ENCODE measurements at places on chromosomes 11 and 22.

- peak; percentile 48 for DNase-seq
Observed at GRCh38 chr11:114340311-114341131, 44.3 kb downstream of the NNMT start.

GRCh38 chr11:2883979-2884815, 1.4 kb downstream of the CDKN1C start:
- DNase-seq, result no peak

GRCh38 chr22:42425989-42426355, 6.2 kb downstream of the NFAM1 start:
- no peak for DNase-seq

DNA sequence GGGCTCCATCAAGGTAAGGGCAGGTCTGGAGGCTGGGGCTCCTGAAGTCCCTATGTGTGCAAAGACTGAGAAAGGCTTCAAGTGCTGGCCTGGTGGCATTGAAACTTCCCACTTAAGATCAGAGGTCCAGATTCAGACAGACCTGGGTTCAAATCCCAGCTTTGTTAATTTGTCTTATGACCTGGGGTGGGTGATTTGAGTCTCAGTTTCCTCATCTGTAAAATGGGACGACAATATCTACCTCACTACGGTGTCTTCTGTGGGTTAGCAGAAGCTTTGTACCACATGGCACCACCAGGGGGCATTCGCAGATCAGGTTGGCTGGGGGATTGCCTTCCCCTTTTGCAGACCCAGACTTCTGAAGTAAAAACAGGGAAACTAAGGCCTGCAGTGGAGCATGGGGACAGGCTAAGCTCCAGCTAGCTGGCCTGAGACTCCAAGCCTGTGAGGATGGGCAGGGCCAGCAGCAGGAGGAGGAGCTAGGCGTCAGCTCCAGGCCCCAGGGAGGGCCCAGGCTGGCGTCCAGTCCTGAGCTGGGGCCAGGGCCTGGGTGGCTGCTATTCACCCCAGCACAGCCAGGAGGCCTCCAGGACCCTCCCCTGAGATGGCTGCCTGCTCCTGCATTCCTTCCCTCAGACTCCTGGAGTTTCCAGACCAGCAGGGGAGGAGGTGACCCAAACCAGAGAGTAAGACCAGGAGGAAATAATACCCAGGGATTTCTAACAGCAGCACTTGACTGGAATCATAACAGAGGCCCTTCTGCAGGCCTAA, 1.5 kb downstream of the CASTOR1 start:
- peak; percentile 82 for DNase-seq

GRCh38 chr11:128525411-128526243, 61.7 kb downstream of the ETS1 start:
- DNase-seq, result no peak

DNA sequence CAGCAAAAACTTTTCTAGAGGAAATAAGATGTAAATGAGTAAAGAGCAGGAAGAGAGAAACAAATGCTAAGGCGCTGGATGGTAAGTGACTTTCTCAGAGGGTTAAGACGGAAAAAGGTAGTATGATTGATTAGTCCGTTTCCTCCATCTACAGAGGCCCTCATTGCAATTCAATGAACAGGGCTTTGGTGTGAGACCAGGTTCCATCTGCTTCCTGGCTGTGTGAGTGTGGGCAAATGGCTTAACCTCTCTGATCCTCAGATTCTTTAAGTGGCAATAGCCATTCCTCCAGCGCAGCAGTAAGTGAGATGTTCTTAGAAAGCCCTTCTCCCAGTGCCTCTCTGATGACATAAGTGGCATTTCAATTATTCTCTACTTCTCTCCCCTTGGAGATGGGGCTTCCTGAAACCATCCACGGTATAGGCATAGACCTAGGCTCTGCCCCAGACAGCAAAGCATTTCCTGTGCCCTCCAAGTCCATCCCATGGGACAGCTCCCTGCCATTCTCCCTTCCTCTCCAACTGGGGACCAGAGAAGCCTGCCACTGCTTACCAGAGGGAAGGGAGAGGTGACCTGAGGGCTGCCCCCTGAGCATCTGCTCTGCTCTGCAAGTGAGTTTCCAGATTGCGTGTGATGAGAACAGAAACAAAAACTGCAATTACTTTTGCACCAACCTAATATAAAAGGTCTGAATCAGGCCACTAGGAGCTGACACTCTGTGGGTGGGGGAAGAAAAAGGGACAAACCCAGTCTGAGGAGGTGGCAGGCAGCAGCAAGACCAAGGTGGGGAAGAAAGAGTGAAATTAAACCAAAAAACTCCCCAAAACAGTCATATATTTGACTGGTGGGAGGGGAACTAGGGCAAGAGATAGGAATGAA, 12.7 kb upstream of the CD44 start:
- DNase-seq, result no peak

GRCh38 chr11:83044958-83045712, 26.6 kb downstream of the RAB30 start:
- DNase-seq, result no peak

- no peak for DNase-seq
Observed at GRCh38 chr11:95593111-95593510, 196.5 kb downstream of the FAM76B start.

DNA sequence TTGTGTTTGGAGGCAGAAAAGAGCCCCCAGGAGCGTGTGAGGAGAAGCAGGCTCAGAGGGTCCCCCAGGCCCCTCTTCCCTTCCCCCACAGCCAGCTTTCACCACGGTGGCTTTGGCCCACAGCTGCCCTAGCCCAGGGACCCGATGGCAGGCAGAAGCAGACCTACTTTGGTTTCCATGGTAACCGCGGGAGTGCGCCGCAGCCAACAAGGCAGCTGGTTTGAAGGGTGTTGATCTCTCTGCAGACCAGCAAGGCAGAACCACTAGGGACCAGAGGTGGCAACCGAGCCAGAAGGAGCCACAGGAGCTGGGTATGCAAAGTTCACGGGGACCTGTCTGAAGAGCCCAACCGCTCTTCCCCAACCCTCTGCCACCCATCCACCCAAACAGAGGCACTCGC, 69.4 kb downstream of the BUD13 start:
- no peak for DNase-seq

DNA sequence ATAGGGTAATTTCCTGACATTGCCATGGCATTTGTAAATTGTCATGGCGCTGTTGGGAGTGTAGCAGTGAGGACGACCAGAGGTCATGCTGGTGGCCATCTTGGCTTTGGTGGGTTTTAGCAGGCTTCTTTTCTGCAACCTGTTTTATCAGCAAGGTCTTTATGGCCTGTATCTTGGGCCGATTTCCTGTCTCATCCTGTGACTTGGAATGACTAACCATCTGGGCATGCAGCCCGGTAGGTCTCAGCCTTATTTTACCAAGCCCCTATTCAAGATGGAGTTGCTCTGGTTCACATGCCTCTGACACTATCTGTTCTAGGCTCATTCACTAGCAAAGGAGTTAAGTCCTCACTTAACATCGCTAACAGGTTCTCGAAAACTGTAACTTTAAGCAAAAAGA, 1374.2 kb downstream of the FAM181B start:
- no peak for DNase-seq

GRCh38 chr11:69392104-69392653, 89.3 kb upstream of the LINC01488 start:
- no peak for DNase-seq

DNA sequence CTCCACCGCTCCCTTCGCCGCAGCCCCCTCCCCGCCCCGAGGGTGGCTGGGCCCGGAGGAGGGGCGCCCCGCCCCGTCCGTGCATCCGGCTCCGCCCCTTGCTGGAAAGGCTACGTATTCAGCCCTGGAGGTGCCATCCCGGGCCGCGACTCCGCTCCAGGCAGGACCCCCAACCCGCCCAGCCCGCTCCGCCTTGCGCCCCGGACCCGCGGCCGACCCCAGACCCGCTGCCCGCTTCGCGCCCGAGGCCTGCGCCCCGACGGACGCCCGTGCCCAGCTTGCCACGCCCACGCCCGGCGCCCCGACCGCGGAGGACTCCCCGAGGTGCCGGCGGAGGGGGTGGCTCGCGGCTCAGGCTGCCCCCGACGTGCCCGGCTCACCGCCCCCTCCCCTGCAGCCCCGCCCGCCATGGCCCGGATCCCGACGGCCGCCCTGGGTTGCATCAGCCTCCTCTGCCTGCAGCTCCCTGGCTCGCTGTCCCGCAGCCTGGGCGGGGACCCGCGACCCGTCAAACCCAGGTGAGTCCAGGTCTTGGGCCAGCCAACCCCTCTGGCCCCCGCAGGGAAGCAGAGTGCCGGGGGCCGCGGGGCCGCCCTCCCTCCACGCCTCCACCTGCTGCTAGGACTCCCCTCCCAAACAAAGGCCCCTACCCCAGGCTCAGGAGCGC, at the start of gene ADM2:
ADM2 (plus strand) TSS at position 104 of the 667 bp plus-strand sequence; CDS start at position 409, 305 bp downstream.
- DNase-seq, result no peak

DNA sequence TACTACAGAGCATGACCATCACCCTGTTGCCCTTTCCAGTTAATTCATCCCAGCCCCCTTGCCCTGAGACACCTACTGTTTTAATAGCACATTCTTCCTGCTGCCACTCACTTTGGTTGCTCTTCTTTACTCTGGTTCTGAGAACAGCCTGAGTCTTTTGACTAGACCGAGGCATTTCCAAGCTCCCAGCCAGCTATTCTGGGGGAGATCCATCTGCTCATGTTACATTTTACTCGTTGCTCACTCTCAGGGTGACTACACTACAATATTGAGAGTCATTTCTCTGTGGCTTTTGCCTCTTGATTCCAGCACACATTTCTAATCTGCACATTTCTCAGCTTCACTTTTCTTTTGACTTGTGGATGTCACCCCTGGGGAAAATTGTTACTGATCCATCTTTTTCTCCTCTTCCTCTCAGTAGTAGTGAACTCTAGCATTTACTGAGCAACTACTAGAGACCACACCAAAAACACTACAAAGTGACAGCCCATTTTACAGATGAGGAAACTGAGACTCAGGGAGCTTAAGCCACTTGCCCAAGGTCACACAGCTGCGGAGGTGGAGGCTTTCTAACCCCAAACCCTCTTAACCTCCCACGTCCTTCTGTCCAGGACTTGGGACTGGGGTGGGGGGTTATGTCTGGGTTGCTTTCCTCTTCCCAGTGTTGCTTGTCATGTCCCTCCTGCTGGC, 117.8 kb downstream of the C11orf91 start:
- no peak for DNase-seq

DNA sequence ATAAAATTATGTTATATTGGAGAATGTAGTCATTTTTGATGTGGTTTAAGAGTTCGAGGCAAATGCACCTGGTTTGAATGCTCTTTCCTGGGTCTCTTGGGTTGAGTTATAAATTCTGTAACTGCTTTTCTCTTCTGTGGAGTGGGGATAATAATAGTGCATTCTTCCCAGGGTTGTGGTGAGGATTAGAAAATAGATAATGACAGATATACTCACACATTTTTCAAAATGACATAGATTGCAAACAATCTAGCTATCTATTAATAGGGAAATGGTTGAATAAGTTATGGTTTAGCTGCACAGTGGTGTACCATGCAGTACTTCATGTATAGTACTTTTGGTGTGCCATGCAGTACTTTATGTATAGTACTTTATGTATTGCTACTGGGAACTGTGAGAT, 67.4 kb downstream of the SWAP70 start:
- DNase-seq, result no peak

DNA sequence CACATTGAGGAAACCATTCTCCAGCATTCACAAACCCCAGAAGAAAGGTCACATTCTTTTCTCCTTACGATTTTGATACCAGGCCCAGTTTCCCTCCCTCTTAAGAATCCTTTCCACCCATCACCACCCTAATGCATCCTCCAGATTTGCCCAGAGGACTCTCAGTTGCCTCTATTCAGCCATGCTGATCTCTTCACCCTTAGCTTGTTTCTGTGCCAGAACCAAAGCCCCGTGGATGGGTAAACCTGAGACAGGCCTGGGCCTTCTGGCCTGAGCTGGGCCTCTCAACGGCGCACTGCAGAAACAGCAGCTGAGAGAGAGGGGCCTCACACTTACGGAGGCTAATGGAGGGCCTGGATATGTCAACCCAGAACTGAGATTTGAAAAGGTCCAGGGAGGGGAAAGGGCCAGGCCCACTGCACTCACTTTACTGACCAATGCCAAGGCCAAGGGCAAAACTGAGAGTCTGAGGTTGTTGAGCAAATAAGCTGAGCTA, 32.2 kb upstream of the OAF start:
- no peak for DNase-seq

- DNase-seq, result no peak
Observed at GRCh38 chr22:39215070-39215396, 29.7 kb downstream of the PDGFB start.

- DNase-seq, result no peak
Observed at GRCh38 chr22:38710351-38710750, 4.6 kb downstream of the GTPBP1 start.

DNA sequence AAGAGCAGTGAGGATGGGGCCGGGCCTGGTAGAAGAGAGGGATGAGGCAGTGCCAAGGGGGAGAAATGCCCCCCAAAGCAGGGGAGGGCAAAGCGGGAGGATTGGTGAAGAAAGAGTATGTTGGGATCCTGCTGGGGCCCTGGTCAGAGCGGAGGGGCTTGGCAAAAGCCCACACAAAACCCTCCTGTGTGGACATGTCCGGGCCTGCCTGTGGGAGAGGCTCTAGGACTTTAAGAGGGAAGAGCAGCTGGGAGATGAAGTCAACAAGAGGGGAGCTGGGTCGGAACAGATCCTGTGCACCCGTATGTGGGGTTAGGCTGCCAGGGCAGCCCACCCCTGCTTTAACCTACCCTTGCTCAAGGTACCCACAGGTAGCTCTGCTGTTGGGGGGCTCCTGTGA, 25.8 kb downstream of the ART5 start:
- no peak for DNase-seq

DNA sequence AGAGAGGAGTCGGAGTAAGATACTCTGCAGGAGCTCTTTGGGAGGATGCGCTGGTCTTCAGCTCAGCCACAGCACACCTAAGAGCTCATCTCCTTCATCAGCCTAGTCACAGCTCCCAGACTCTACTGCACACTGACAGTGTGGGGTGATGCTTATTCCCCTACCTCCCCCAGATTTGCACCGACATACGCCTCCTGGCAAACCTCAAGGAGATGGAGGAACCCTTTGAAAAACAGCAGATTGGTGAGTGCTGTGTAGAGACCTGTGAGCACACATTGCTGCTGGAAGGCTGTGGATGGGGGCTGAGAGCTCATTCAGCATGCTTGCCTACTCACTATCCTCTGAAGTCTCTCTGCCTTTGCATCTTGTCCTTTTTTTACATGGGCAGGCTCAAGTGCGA, 9.3 kb upstream of the SGSM3 start:
- no peak for DNase-seq

DNA sequence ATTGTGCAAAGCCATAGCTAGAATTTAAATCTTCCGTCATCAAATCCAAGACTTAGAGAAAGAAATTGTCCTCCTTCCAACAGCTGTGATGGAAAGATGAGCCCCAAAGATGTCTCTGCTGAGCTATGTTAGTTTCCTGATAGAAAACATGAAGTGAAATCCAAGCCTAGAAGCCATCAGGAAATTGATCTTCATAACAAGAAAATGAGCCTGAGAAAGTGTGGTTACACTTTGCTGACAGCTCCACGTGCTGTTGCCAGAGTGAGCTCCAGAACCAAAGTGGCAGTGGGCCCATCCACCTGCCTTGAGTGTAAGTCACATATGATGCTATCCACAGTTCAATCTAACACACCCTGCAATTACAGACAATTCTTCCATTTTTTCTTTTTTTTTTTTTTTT, 58.0 kb upstream of the UBASH3B start:
- DNase-seq, result no peak

DNA sequence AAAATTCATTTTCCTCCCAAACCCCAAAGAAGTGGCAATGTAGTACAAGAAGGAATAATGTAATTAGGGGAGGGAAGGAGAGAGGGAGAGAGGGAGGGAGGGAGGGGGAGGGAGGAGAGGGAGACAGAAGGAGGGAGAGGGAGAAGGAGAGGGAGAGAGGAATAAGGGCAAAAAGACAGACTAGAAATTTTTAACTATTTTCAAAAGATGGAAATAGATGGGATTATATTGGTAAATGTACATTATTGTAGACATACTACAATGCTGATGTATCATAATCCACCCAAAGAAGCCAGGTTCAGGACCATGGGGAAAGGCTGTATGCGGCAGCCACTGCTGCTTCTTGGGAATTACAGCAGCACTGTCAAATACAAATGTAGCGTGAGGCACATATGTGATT, 74.3 kb downstream of the GAB2 start:
- no peak for DNase-seq

Measured in iPS DF 6.9 (cell line).